ENCODE measurements at places on chromosomes 6 and 20. TPM values are rescaled to one million over a fixed set of nuclear protein-coding genes. Genes with fewer than 3 reads are reported as not detected.

The SNX14 gene
- total RNA-seq = 31.9 TPM

The SLC17A9 gene
- not detected for total RNA-seq

The TSPO2 gene
- not detected for total RNA-seq

The THBS2 gene
- not detected for total RNA-seq

The ARFGEF3 gene
- 0.57 TPM for total RNA-seq

The FAM135A gene
- total RNA-seq = 7.2 TPM

The CRISP3 gene
- not detected for total RNA-seq

The LGSN gene
- 2.3 TPM for total RNA-seq

All from A549 treated with ZK216348 at 1 μM for 4 hours (cell line).